ENCODE measurements at places on chromosomes 12 and 14. TPM values are rescaled to one million over a fixed set of nuclear protein-coding genes. Genes with fewer than 3 reads are reported as not detected.

DNA sequence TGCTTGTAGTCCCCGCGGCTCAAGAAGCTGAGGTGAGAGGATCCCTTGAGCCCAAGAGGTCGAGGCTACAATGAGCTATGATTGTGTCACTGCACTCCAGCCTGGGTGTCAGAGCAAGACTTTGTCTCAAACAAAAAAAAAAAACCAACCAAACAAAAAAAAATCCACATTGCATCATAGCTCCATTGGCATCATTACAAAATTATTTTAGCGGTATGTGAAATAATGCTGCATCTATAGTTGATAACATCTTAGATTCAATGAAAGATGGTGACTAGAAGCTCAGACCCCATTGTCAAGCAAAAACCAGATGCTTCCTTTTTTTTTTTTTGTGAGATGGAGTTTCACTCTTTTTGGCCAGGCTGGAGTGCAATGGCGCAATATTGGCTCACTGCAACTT is 14.8 kb upstream of the PTHLH start:
- DNase-seq = no peak

The TRIM9 gene
- total RNA-seq = 0.76 TPM

DNA sequence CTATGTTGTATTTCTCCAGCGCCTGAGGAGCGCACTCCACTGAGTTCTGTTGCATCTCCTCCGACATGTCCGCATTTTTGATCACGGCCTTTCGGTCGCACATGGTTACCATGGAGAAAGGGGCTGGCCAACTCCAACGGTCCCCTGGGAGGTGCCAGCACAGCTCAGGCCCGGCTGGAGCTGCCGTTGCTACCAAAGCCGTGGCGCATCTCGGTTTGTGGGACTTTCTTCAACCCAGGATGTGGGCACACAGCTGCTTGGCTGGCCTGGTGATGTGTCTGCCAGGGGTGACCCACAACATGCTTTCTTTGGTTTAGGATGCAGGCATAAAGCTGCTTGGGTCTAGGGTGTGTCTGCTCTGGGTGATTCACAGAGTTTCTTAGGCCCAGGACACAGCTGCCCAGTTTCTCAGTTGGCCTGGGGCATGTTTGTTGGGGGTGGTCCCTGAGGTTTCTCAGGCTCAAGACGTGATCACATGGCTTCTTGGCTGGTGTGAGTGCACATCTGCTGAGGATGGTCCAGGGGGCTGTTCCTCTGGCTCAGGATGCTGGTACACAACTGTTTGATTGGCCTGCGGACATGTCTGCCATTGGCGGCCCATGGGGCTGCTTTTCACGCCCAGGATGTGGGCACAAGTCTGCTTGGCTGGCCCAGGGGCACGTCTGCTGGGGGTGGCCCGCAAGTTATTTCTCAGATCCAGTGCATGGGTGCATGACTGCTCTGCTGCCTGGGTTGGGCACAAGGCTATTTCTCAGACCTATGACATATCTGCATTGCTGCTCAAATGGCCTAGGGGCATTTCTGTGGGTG is 25.9 kb upstream of the GTF2A1 start:
- no peak for DNase-seq

GRCh38 chr12:29710104-29710503 is 73.6 kb downstream of the TMTC1 start:
- peak; percentile 24 for DNase-seq

DNA sequence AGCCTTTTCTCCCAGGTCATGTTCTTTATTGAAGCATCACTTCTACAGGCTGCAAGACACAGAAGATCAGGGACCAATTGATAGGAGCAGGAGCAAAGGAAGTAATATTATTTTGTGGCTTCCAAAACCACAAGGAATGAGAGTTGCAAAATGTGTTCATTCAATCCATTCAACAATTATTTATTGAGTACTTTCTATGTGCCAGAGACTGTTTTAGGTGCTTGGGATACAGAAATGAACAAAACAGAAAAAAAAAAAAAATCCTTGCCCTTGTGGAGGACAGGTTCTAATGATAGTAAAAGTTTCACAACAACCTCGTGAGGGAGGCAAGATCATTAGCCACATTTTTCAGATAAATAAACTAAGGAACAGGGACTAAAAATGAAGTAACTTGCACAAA is 20.1 kb upstream of the DACT1 start:
- DNase-seq = no peak

The HOXC13 gene
- 9.8 TPM for total RNA-seq

DNA sequence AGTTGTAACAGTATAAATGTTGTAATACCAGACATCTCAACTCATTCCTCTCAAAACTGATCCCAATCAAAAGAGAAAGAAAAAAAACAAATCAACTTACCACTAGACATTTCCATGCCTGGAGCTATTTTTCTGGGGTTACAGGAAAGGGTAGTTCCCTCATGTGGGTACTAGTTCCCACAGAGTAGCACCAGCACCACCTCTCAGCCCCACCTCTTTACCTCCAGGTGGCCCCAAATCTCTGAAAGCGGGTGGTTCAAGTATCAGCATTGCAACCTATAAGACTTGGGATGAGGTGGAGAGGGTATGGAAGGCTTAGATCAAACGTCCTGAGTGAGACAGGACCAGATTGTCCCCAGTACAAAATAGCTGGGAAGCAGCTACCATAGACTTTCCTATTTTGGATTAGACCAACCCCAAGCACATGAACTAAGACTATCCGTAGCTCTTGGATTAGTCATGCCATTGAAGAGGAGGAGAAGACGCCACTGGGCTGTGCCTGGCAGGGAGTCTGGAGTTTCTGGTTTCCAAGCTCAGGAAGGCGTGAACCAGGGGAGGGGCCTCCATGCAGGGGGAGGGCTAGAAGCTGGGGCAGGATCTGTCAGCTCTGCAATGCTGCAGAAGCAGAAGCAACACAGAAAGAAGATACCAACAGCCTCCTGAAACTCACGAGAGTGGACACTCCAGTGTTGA is at the start of gene SLC39A2:
Gene SLC39A2, plus strand, starts transcription at position 620 of the 693 bp plus-strand sequence. CDS start 154 bp downstream, outside the sequence.
- DNase-seq = peak; percentile 91

DNA sequence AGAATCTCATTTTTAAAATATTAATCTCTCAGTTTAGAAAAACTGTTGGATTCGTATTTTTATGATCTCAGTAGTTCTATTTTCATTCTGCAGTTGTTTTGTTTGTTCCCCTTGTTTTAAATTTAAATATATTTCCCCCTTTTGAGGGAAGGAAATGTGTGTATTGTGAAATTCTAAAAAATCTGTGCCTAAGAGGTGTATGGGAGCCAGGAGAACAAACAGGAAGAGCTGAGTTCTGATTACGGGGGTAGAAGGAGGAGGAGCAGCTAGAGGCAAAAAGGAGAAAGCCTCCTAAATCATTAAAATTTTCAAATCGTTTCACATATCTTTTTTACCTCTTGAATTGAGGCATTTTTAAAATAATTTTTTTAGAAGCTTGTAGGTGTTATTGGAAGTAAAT is 2.3 kb downstream of the RDH12 start:
- no peak for DNase-seq

- DNase-seq = no peak
These were observed 75.9 kb upstream of the ANO2 start for GRCh38 chr12:6020930-6021329.
